ENCODE measurements at places on chromosomes 7 and 10.
A peak's percentile ranks its signal among the peaks of the same experiment; 100 is the strongest.

DNA sequence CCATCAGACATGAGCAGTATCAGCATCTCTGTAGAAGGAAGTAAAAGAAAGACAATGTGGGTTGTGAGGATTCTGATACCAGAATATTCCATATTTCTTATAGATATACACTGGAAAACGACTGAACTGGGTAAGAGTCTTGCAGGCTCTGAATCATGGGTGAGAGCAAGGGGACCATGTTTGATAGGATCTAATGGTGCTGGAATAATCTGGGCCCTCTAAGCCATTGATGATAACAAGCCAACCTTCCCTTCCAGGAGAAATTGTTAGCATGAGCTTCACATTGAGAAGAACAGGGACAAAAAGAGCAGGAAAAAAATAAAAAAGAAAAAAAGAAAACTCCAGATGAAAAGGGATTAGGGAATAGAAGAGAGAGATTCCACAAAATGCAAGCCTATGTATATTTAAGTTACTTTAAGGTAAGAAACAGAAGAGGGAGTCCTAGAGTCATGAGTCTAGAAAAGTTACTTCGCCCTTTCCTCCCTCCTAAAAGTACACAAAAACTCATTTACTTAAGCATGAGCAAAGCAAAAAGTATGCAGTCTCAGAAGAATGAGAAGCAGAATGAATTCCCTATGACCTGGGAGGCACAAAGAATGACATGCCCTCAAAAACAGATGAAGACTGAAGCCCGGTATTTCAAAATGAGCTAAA is 181.9 kb downstream of the TMEM26 start:
- DNase-seq: no peak

- DNase-seq: no peak
These were observed 209.4 kb downstream of the LRMDA start for GRCh38 chr10:75640803-75641202.

DNA sequence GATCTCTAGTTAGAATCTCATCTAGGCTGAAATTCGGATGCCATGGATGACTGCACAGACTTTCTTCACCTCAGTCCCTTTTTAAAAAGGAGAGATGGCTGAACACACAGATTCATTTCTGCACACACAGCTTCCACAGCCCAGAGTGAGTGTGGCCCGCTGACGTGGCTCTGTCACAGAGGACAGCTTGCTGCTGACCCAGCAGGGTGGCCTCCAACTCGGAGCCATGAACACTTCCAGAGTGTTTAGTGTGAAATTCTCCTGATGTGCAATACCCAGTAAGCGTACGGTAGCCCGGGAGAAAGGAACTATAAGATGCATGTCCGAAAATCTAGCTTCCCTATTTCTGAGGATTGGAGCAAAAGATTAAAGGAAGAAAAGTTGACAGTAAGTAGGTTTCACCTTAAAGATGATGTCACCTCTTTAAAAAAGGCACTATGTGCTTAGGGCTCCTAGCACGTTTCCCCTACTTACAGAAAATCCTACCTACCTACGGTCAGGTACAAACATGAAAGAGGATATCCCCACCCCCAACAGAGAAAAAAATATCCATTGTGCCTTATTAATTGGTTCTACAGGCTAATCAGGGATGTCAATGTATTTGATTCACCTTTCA is 162.2 kb downstream of the RAPGEF5 start:
- DNase-seq: no peak

GRCh38 chr7:26398427-26398755 is 106.7 kb downstream of the SNX10 start:
- peak; percentile 14 for DNase-seq

DNA sequence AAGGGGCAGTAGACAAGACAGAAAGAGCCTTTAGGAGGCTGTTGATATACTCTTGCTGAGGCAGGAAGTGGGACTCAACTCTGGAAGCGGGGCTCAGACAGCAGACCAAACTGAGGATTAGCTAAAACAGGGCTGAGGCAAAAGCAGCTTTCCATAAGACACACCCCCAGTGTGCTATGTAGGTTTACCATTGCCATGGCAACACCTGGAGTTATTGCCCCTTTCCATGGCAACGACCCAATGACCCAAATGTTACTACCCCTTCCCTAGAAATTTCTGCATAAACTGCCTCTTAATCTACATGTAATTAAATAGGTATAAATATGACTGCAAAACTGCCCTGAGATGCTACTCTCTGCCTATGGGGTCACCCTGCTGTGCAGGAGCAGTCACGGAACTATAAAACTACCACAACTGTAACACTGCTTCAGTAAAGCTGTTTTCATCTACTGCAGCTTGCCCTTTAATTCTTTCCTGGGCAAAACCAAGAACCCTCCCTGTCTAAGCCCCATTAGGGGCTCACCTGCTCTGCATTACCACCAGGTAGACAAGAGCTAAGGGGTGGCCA is 348.4 kb upstream of the PODXL start:
- DNase-seq: no peak

GRCh38 chr7:36777062-36777461 is 52.8 kb upstream of the AOAH start:
- no peak for DNase-seq

DNA sequence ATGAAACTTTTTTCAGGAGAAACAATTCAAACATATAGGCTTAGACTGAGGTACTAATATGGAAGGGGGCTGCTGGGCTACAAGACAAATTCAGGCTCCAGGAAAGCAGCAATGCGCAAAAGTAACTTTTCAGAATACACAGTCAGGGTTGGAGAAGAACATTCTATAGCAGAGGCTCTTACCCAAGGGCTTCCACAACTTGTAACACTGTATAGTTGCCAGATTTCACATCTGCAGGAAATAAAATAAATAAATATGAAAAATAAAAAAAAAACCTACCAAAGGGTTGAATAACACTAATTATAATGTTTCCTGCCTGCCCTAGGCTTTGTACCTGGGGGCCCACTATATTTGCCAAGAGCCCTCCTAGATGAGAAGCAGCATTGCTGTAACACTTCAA is 14.3 kb downstream of the MMS19 start:
- no peak for DNase-seq

DNA sequence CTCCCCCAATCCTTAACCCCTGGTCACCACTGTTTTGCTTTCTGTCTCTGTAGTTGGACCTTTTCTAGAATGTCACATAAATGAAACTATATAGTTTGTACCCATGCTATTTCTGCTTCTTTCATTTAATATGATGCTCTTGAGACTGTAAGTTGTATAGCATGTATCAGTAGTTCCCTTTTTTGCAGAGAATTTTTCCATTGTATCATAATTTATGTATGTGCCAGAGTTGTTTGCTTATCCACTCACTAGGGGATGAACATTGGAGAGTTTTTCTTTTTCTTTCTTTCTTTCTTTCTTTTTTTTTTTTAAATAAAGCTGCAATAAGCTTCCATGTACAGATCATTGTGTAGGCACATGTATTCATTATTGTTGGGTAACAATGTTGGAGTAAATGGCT is 544.8 kb downstream of the CNTNAP2 start:
- no peak for DNase-seq

GRCh38 chr7:32163141-32163806 is 93.1 kb upstream of the PDE1C start:
- no peak for DNase-seq

DNA sequence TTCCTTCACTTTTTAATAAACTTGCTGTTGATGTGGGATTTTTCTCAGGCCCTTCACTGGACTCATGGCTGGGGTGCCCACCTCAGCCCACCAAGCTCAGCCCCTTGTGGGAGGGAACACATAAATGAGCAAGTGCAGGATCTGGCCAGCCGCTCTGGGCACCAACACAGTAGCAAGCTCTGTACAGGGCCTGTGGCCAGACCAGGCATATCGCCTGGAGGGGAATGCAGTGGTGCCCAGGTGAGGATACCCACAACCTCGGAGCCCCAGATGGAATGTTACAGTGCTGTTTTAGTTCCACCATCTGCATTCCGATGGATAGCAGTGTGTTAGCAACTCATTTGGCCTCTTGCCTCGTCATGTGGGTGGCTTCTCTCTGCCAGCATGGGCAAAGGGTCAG is 234.6 kb downstream of the PPP1R3A start:
- DNase-seq: no peak

GRCh38 chr10:82211346-82211745 is 336.4 kb downstream of the NRG3 start:
- DNase-seq: no peak

- DNase-seq: no peak
These were observed 178.4 kb upstream of the LRRTM3 start for GRCh38 chr10:66747451-66747850.

DNA sequence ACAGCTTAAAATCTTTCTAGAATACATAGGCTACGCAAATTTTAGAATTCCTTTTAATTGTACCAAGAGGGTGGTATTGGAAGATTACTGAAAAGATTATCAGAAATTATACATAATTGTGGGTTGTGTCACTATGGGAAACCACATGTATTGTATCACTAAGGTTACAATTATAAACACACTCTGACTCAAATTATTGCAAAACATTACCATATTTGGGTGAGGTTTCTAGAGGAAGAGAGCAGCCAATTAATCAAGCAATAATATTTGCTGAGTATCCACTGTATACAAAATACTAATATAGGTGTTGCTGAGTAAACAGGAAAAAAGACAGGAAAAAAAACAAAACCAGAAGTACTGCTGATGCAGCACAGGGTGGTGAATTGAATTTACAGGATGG is 3.1 kb upstream of the CAPZA2 start:
- DNase-seq: no peak

DNA sequence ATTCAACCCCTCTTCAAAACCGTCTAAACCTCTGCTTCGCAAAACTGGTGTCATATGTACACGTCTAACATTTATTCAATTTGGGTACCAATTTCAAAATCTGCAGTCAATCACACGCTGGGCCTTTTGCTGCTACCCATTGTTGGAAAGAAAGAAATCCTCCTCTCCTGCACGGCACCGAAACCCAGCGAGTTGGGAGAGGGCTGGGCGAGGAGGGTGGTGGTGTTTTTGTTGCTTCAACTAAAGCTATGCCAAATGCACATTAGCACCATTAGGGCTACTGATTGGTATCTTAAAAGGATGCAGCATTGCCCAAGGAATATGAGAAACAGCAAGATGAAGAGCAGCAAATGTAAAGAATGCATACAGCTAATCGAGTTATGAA is 7.8 kb downstream of the EBF3 start:
- no peak for DNase-seq

DNA sequence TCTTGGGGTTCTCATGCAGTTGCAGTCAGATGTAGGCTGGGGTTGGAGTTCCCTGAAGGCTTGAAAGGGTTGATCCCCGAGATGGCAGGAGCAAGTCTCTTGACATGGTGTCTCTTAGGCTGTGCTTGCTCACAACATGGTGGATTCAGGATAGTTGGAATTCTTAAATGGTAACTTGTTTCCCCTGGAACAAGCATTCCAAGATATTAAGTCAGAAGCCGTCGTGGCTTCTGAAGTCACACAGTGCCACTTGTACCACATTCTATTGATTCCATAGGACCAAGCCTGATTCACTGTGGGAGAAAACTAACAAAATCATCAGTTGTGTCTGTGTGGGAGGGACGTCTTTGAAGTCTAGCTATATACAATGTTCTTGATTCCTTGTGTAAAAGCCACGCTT is 3.5 kb upstream of the SLC35B4 start:
- no peak for DNase-seq

GRCh38 chr10:99346247-99346646 is 17.1 kb downstream of the CNNM1 start:
- DNase-seq: no peak

DNA sequence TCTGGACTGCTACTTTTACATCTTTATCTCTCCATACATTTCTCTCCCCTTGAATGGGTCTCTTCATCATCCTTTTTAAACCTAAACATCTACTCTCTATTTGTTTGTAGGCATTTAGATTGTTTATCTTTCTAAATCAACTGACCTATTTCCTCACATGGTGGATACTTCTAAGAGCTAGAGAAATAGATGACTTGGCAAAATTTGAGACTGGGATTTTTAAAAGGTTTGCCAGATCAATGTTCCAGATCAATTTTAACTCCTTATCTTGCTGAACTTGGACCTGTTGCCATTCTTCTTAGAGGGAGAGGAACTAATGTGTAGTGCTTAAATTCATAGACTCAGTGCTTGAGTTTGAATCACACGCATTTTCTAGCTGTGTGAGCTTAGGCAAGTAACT is 144.2 kb upstream of the STEAP4 start:
- DNase-seq: no peak

- no peak for DNase-seq
These were observed 80.2 kb downstream of the HTR7 start for GRCh38 chr10:90777621-90778020.

DNA sequence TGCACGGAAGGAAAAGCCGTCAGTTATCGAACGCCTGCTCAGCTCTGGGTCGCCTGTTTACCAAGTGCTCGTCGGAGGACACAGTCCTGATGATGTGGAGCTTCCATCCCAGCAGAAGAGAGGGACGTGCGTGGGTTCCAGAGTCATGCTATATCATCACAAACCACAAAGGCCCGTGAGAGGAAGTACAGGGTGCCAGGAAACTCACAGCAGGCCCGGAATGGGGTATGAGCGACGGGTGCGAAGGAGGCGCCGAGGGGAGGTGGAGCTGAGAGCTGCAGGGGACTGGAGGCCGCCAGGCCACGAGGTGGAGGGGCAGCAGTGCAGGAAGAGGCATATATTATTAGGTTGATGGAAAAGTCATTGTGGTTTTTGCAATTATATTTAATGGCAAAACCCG is 102.5 kb downstream of the ACTR3B start:
- DNase-seq: no peak

- DNase-seq: peak; percentile 54
These were observed 412 bp upstream of the PPIA start for GRCh38 chr7:44796034-44796503.

- no peak for DNase-seq
These were observed 118.5 kb downstream of the ABLIM1 start for GRCh38 chr10:114539623-114540022.
